Stimulated activated CD8-positive, alpha-beta memory T cell treated with anti-CD3 and anti-CD28 coated beads, Interleukin-15, amount 100 ng/mL, for 1 hour (primary cell): ENCODE measurements at places on chromosomes 3 and 15.

- no peak for DNase-seq
These were observed 9.5 kb upstream of the RPLP1 start for GRCh38 chr15:69443032-69443611.

- no peak for DNase-seq
These were observed 776.7 kb downstream of the PLOD2 start for GRCh38 chr3:145384307-145384706.

DNA sequence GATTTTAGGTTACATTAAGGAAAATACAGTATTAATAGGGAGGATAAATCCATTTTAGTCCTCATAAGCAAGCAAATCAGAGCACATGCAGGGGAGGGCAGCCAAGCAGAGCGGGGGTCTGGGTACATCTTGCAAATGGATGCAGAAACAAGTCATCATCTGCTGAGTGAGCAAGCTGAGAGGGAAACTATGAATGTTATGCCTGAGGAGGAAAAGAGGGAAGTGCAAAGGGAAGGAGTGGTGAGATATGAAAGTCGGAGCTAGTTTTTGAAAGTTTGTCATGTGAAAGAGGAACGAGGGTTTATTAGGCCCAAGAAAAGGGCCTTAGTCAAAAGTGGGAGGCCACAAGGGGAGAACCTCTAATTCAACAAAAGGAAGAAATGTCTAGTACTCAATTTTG lies 15.4 kb downstream of the PTX3 start:
- no peak for DNase-seq

- no peak for DNase-seq
These were observed 9.7 kb downstream of the LIPC start for GRCh38 chr15:58441376-58442070.

- DNase-seq: no peak
These were observed 1.1 kb downstream of the HDGFL3 start for GRCh38 chr15:83206526-83207008.

- peak; percentile 22 for DNase-seq
These were observed 38.7 kb downstream of the GUCA1C start for GRCh38 chr3:108914774-108915641.

DNA sequence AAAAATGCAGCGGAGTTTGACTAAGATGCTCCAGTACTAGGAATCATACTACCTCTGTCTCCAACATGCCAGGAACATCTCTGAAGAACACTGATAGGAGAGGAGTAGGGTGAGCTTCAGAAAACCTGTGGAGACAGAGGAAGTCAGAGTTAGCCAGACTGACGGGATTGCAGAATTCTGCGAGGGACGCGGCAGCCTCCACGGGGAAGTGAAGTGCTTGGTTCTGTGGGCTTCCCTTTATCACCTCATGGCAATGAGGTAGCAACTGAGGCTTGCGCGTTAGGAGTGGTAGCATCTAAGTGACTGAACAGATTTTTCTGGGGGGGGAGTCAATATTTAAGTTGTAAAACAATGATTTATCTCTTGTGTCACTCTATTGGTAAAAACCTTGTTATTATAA lies 226.3 kb downstream of the MCTP2 start:
- no peak for DNase-seq
